Cerebellar nuclear complex (tissue), 1 donor: ENCODE measurements at places on chromosomes 1 and 21.

DNA sequence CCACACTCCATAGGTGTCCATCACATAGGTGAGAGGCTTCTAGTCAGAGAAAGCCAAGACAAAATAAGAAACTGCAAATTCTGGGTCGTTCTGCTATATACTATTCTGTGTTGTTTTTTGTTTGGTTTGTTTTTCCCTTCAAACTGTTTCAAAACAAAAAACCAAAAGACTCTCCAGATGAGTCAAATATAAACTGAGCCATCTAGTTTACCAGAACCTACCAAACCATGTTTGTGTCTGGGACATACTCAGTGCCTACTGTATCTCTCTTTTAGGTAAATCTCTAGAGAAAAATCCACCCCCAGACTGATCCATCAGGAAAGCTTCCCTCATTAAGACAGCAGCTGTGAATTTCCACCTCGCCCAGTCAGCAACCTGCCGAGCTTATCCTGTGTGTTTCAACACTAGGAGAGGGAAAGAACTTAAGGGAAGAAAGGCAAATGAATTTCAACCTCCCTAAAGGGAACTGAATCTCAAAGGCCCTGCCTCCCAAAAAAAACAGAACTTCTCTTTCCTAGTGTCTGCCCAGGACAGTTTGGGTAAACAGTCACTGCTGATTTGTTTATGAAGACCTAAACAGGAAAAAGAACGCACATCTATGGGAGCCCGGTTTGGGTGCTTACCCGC, 17.2 kb downstream of the PPT1 start:
- no peak for DNase-seq

DNA sequence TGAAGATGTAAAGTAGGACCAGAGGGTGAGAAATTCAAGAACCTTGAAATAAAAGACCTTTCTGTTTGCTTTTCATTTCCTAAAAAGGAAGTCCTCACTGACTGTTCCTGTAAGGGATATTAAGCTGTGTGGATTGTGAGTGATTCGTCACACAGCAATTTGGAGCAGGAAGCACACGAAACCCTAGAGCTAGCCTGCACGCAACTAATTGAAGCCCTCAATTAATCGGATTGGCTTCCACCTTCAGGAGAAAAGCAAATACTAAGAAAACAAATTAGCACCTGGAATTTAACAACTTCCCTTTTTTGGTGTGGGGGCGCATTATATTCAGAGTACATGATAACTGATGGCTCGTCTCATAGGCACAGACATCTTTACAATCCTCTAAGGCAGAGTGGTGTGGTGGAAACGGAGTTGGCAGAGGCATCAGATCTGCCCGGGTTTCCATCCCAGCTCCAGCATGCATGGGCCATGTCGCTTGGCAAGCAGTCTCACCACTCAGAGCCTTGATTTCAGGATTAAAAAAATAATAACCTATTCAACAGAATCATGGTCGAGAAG, 95.2 kb downstream of the KCNJ15 start:
- no peak for DNase-seq

GRCh38 chr1:224524679-224525078, 90.1 kb upstream of the WDR26 start:
- no peak for DNase-seq

GRCh38 chr1:57553666-57554065, 129.8 kb upstream of the DAB1 start:
- no peak for DNase-seq

GRCh38 chr21:29904359-29905282, 35.2 kb downstream of the GRIK1 start:
- no peak for DNase-seq
